CD4-positive, alpha-beta T cell treated with Interleukin-12 subunit alpha and Interleukin-12 subunit beta, for 1 hour (primary cell): ENCODE measurements at places on chromosomes 1 and 21.

- no peak for DNase-seq
Measured at GRCh38 chr1:11504599-11504998, 25.6 kb downstream of the DISP3 start.

GRCh38 chr1:27137544-27138075, 17.3 kb downstream of the SLC9A1 start:
- no peak for DNase-seq

- DNase-seq, result no peak
Measured at GRCh38 chr21:33437140-33437539, 33.9 kb downstream of the IFNGR2 start.

DNA sequence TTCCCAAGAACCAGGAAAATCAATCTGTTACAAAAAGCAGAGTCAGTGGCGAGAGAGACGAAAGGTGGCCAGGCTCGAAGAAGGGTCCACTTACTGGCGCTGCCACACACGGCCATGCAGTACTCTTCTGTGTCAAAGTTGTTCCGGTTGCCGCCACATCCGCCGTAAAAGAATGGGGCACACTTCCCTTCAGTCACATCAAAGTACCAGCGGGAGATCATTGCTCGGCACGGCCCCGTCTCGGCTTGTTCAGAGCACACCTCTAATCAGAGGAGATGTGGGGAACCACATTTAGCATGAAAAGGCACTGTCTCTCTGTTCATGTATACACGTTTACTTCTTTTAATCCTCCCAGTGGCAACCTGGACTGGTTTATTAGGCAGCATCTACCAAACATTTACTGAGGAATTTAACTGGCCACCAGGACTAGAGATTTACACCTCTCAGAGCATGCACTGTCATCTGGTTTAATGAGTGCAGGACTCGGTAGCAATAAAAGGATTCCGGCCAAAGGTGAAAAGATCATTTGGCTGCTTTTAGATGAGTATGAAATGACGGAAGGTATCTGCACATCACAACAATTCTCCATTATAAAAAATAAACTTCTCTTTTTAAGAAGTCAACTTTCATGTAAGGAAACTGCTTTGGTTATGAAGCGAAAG, 170.5 kb downstream of the APP start:
- peak; percentile 27 for DNase-seq

DNA sequence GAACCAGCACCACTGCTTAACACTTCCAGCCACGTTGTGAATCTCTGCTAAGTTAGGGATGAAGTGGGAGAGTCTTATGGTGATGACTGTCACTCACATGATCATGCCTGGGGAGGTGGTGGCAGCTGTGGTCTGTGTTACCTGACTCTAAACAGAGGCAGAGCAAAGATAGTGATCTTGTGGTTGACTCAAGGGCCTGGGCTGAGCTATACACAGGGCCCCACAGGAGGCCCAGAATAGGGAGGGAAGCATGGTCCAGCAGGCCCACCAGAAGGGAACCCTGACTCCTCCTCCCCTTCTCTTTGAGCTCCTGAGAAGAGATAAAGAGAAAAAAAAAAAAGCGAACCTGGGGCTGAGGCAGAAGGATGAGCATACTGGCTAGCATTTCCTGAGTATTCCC, 55.0 kb downstream of the PLXNA2 start:
- DNase-seq, result no peak

GRCh38 chr1:101161619-101162018, 75.2 kb upstream of the S1PR1 start:
- DNase-seq, result no peak

DNA sequence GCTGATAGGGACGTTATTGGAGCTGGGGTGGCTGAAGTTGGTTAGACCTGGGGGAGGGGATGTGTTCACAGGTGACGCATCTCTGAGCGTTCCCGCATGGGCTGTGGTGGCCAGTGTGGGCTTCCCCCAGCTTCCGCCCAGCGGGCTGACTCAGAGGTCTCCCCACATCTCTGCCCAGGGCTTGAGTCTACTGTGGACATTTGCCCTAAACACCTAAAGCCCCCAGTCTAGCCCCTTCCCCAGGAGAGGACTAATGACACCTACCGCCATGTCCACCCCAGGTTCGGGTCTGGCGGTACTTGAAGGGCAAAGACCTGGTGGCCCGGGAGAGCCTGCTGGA, 2.0 kb downstream of the AGRN start:
- no peak for DNase-seq

DNA sequence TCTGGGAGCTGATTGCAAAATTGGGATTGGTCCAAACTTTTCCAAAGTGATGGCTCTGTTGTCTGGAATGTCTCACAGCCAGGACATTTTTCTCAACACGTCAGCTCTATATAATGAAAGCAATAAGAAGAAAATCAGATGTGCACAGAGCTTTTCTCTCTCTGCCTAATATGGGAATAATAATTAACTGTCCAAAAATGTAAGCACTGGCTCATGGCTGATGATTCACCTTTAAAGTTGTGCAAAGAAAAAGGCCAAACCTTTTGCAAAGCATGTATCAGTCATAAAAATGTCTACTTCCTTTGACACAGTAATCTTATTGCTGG, 30.4 kb downstream of the ZNF281 start:
- DNase-seq, result no peak

DNA sequence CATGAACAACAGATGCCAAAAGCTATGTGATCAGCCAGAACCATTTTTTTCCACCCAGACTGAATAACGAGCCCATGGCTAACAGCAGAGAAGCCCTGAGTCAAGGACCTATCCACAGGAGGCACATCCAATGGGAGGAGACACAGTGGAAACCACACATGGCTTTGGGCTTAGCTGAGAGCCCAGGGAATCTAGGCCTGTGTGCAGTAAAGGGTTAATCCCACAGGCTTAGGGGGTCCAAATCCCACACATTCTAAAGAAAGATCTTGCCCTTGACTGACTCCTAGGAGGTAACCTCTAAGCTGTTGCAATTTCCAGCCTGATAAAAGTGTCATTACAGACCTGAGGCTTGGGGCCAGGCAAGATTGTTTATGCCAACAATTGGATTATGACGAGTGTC, 194.5 kb downstream of the DSCAM start:
- DNase-seq, result no peak

DNA sequence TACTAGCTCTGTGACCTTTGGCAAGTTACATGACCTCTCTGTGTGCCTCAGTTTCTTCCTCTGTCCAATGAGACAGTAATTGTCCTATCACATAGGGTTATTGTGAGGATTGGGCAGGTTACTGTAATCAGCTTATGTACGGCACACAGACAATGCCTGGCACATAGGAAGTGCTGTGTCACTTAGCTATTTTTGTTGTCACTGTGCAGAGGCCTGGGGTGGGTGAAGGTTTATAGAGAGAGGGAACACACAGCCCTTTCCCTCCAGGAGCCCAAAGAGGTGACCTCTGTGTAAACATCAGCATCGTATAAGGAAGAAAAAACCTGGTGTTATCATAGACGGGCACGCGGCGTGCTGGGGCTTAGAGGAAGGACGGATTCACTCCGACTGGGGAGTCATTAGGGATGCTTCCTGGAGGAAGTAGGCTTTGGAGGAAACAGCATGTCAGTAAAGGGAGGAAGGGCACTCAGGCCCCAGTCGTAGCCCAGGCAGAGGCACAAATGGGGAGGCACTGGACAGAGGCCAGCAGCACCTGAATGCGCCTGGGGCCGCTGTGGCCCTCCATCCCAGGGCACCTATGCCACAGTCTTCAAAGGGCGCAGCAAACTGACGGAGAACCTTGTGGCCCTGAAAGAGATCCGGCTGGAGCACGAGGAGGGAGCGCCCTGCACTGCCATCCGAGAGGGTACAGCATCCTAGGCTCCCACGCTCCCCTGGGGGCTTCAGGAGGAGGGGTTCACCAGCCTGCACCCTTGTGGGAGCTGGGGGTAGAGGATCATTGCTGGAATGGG, 21.2 kb downstream of the CDK18 start:
- DNase-seq, result no peak

- no peak for DNase-seq
Measured at GRCh38 chr1:201983380-201983805, 945 bp downstream of the RNPEP start.

GRCh38 chr1:31289021-31289420, 7.6 kb downstream of the SNRNP40 start:
- no peak for DNase-seq

- DNase-seq, result no peak
Measured at GRCh38 chr1:205339197-205339702, 17.5 kb downstream of the KLHDC8A start.

- no peak for DNase-seq
Measured at GRCh38 chr1:153771261-153771660, 3.9 kb upstream of the SLC27A3 start.

DNA sequence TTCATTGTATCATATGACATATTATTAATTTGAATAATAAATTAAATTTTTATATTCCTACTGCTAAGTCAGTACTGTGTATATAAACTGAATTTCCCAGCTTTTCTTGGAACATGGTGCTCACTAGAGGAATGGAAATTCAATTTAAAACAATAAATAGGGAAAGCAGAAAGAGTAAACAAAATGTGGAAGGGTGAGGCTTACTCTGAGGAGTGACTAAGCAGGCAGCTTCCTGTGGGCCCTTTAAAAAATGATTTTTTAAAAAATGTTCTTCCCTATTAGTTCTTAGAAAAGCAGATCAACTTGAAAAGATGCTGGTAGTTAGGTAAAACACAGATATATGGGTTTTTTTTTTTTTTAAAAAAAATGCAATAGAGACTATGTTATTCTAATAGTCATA, 49.5 kb upstream of the S1PR1 start:
- no peak for DNase-seq

DNA sequence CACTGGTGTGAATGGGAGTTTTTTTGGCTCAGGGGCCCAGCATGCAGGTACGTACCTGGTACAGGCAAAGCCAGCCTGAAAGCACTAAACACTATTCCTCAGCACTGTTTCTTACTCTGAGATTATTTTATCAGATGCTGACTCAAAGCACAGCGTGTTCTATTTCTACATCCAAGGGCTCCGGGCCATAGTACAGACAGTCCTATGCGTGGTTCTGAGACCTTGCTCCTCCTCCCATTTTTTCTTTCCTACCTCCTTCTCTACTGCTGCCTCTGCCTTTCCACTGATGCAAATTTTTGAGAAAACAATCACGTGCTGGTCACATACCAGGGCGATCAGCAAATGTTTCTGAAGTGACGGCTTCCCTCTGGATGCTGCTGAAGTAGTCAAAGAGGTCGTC, 36.3 kb downstream of the PDPN start:
- no peak for DNase-seq

DNA sequence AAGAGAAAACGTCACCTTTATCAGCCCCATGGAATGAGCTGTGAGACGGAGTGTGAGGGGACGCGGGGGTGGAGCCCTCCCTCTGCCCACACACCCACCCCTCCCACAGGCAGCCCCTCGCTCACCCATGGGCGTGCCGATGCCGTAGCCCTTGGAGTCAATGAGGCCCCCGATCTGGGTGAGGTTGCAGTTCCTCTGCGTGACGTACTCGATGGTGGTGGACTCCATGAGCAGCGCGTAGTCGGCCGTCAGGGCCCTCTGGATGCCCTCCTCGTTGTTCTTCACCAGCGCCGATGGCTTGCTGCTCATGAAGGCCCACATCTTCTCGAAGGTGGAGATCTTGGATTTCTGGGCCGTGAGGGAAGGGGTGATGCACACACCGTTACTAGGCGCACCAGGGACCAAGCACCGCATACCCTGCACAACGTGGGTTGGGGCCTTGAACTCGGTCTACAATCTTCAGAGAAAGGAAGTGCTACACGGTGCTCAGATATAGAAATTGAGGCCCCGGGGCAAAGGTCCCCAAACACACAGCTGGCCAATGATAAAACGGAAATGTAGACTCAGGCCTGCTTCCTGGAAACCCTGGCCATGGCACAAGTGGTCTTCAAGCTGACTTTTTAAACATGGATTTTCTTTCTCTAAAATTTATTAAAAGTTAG, 228.2 kb downstream of the GRIK3 start:
- no peak for DNase-seq

GRCh38 chr1:54227091-54227602, 27.2 kb downstream of the MRPL37 start:
- DNase-seq, result no peak

- DNase-seq, result no peak
Measured at GRCh38 chr21:31064803-31065202, 26.5 kb upstream of the KRTAP19-8 start.

GRCh38 chr1:4963251-4963650, 308.8 kb downstream of the AJAP1 start:
- DNase-seq, result no peak

DNA sequence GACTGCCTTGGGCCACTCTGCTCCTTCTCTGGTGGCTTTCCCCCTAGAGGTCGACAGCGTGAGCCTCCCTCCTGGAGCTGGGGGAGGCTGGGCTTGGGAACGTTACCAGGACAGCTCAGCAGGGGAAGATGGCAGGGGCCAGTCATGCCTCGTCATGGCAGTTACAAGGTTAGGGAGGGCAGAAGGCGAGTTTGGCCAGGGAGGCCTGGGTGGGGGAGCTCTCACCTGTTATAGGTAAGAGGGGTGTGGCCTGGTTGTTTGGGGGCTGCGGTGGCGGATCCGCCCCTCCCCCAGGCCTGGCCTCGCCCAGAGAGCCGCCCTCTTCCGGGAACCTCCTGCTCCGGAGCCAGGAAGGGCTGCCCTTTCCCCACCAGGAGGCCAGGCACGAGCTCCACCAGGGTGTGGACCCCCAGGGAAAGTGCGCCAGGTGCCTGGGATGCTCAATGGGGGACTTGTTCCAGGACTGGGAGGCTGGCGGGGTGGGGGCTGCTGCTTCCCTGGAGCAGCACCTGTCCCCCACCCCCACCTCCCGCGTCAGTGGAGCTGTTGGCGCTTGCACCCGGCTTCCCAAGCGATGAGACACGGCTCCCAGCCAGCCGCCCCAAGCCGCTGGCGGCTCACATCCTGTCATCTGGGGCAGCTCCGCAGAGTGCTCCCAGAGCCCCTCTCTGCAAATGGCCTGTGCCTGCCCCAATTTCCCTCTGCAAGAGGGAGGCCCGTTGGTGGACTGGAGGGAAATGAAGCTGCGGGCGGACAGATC, 23.6 kb upstream of the PKP1 start:
- no peak for DNase-seq

- no peak for DNase-seq
Measured at GRCh38 chr1:201739080-201739479, 89.9 kb upstream of the IPO9 start.

GRCh38 chr1:158176399-158176798, 4.3 kb upstream of the CD1D start:
- DNase-seq, result no peak

DNA sequence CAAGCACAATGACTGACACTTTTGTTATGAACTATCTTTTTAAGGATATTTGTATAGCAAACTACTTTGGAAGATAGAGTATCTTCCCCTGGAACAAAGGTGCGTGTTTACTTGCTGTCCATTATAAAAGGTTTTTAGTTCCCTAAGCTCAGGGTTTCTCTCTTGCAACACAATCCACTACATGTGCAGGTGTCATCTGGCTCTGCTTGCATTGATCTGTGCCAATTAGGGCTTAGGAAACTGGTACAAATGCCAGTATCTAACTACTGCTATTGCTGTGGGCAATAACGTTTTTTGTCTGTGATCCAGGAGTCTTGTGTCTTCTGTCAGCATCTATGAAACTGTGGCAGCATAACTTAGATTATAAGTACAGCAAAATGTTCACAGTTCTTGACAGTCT, 68.3 kb upstream of the ABCD3 start:
- no peak for DNase-seq
